Activated gamma-delta T cell (primary cell): ENCODE measurements at places on chromosomes 5 and 9.

- no peak for DNase-seq
These were observed 72.7 kb downstream of the SEMA4D start for GRCh38 chr9:89425024-89425805.

- DNase-seq = no peak
These were observed 274.9 kb downstream of the NR3C1 start for GRCh38 chr5:143128412-143129071.

DNA sequence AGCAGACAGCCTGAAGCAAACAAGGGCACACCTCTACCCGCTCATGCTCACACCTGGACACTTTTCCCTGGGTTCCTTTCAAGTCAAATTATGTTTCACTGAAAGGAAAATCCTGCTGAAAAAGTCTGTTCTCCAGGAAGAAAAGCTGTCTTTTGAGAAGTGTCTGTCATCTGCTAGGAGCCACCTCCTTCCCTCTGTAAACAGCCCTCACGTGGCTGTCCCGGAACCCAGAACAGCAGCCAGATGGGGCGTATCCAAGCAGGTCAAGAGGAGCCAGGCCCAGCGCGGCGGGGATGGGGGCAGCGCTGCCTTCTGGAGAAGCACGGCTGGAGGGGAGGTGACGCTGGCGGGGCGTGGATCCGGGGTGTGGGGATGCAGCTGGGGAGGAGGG is at the start of gene PNPLA7:
Gene PNPLA7, minus strand, starts transcription at position 172 of the 391 bp plus-strand sequence. CDS start 205 bp downstream, outside the sequence.
- DNase-seq = no peak

- no peak for DNase-seq
These were observed 175.1 kb downstream of the PPP2R2B start for GRCh38 chr5:146703499-146703898.

DNA sequence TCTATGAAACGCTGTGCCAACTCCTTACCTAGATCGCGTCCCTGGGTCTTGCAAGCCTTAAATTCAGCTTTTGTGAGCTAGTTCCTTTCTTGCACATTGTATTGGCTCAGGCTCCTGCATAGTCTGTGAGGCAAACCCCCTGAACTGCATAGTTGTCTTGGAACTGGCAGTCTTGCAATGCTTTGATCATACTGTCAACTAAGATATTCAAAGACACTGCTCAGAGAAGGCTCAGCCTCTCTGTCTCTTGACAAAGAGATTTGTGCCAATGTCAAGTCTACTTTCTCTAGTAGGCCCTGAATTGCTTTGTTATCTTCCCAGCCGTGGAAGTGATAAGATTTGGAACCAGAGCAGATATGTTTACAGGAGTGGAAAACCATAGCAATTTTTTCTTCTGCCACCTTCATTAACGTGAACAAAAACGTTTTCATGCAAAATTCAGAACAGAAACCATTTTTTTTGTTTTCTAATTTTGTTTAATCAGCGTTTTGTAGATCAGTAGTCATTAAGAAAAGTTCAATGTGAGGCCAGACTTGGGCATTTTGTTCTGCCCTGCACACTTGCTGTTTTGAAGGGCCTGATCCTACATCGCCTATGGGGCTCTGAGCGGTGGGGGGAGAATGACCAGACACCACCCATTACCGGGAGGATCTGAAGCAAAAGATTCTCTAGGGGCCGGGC is 27.6 kb upstream of the ENTREP1 start:
- no peak for DNase-seq

DNA sequence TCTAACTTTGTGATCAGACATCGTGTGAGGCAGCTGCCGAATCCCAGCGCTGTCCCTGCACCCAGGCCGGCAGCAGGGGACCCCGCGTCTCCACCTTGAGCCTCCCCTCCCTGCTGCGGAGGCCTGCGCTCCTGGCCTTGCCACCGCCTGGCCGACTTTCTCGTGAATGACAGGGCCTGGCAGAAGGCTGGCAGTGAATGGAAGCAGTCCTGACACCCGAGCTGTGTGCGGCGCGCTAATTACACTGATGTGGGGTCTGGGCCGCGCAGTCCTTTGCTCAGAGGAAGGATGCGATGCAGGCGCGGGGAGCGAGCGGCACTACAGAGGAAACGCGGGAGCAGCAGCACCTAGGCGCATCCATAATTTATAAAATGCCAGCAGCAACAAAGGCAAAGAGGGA is 40.3 kb downstream of the POU4F3 start:
- no peak for DNase-seq

DNA sequence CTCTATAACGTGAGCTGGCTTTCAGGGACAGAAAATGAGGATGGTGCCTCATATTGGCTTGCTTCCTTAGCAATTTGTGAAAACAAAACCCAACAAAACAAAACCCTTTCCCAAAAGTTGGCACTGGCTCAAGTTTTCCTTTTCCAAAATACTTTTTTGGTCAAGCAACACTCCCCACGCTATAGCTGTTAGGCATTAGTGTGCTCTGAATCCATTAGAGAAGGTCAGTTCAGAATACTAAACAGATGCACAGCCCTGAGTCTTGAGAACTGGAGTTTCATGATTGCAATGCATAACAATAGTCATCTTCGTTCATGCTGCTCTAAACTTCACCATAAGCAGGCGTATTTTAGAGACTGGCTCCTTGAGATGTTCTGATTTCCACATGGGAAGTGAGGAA is 172.0 kb upstream of the KLF9 start:
- DNase-seq = no peak

DNA sequence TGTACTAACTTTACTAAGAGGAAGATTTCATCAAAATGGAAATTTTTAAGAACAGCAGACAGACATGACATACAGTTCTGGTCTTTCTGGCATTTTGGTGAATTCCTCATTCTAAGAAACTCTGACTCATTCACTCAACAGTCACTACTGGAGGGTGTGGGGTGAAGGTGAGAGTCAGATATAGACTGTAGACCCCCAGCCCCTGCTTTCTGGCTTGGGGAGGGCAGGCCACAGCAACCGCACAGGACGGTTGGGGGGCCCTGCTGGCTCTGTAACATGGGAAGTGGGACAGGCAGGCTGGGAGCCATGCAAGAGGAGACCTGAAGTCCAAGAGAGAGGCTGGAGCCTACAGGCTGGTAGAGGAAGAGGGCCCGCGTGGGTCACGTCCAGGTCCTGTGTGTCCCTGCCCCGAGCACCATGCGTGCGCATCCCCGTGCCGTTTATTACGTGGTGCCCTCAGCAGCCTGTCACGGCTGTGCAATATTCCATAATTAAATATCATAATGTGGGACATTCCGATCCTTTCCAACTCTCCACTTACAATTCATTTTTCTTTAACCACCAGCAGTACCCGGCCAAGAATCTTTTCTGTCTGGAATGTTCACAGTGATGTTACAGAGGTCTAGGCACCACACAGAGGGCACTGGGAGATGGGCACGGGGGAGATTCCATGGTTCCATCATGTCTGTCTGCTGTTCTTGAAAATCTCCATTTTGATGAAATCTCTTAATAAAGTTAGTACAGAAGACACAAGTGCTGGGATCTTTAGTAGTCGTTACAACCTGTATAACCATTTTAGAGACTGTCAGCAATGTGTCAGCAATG is 75.5 kb downstream of the SEMA4D start:
- DNase-seq = peak; percentile 69

DNA sequence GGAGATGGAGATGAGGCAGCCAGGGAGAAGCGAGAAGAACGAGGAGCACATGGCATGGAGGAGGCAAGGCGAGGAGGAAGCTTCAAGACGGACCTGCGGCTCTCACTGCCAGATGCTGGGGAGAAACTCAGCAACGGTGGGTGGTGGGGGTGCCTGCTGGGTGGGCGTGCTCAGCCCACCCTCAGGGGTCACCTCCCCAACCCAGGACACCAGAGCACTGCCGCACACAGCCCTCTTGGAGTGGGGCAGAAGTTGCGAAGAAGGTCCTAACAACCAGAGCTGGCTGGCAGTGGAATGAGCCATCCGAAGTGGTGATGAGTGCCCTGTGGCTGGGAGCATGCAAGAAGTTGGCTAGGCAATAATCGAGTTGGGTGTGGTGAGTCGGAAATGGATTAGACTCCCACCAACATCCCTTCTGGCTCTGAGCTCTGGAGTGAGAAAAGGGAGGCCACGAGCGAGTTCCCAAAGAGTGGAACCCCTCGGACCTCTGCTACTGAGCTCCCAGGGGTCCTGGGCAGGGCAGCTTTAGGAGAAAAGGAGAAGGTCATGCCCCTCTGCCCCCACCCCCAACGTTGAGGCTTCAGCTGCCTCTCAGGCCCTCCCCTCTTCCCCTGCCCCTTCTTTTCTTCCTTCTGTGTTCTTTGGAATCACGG is 212.7 kb upstream of the MVB12B start:
- no peak for DNase-seq

DNA sequence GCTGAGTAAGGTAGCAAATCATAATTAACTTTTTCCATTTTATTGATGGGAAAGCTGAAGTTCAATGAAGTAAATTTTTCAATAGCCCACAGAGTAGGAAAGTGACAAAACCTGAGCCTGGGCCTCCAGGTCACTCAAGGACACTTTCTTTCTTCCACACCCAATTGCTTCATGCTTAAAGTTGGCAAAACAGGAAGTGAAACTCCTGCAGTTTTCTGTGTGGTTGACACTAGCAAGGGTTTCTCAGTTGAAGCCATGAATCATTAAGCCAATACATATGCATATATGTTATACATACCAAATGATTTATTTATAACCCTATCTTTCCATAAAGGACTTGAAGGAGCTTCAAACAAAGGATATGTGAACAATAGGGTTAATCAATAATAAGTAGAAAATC is 13.9 kb downstream of the TLR4 start:
- DNase-seq = no peak

- DNase-seq = no peak
These were observed 405.4 kb downstream of the DMAC1 start for GRCh38 chr9:7394002-7394774.

DNA sequence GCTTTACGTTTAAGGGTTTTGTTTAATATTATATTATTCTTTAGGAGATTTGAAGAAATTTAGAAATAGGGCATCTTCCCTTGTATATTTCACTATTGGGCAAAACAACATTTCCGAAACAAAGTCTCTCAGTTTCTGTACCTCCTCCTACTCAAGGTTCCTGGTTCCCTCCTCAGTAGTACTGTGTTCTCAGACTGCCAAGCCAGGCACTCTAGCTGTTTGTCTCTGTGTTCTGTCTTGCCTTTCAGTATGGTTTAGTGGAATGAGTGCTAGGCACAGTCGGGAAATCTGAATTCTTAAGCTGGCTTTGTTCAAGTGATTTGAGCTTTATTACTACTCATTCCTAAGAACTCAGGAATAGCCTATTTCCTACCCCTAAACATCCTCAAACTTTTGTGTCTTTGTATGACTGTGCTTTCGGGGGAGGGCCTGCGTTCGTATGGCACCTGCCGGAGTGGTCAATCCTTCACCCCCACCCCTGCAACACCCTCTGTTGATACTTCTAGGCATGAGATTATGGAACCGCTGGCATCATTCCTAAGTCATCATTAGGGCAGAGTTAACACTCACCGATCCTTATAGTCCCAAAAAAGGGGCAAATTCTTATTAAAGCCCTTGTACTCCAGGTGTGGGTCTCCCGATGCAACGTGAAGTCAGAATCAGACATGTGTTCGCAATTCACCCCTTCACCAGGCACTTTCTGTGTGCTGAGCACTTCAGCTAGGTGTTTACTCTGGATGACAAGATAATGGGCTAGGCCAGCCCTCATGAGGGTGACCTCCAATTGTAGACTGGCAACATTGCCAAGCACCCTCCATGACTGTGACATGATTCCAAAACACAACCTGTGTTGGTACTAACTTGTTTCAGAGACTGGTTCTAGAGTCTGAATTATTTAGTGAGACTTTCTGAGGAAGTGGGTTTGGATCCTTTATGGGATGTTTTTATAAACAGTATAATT is 24.5 kb downstream of the SNX18 start:
- DNase-seq = no peak

DNA sequence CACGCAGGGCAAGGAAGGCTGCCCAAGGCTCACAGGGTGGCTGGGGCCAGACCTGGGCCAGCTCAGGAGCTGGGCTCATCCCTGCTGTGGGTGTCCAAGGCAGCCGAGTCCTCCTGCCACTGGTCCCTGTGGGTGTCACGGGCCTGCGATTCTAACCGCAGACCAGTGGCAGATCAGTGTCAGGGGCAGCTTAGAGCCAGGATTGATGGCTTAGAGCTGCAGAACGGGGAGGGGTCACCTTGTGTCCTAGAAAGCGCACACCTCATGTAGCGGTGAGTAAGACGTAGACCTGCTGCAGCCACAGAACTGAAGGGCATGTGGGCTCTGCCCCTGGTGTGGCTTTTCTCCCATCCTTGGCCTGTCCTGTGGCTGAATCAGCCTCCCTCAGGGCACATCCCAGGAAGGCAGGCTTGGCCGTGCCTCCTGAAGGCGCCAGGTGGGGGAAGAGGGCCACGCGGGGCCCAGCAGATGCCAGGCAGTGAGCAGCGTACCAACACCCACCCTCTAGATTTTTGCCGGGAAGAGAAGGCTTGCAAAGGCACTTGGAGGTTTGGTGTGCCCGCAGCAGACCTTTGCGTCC is 78.3 kb upstream of the FCN2 start:
- no peak for DNase-seq

DNA sequence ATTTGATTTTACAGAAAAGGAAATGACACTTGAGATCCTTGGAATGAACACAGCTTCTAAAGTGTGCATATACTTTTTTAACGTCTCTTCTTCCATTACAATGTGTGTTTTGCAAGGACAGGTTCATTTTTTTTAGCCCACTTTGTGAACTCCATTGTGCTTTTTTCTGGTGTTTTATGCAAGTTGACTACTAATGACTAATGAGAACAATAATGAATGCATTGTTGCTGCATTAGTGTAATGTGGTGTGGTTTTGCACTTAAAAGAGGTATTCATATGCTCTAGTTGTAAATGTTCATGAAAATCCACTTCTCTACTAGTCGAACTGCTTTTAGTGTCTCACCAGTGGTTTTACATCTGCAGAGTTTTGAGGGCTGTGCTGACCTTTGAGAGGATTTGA is 93.6 kb downstream of the UHRF2 start:
- DNase-seq = no peak

GRCh38 chr5:124436294-124436693 is 310.1 kb downstream of the ZNF608 start:
- DNase-seq = no peak
